ENCODE measurements at places on chromosomes 7 and 10. TPM values are rescaled to one million over a fixed set of nuclear protein-coding genes. Genes with fewer than 3 reads are reported as not detected.

DNA sequence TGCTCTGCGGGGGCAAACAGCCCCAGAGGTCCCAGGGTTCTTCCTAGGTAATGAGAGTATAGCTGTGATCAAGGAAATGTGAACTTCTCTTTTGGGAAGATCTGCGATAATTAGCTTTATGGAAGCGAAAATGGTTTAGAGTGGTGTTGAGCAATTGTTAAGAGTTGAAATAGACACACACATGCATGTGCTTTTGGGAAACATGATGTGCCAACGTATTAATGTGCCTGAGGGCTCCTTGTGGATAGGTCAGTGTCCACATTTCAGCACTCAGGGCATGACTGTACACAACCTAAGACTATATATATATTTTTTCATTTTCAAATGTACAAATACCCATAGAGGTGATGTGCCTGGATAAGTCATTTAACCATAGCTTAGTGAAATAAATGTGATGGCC lies 67.0 kb downstream of the GSDME start:
- DNase-seq: no peak

GRCh38 chr7:28093623-28094232 lies 86.9 kb downstream of the JAZF1 start:
- DNase-seq: peak; percentile 86

GRCh38 chr7:7868572-7868899 lies 100.1 kb upstream of the GLCCI1 start:
- no peak for DNase-seq

GRCh38 chr7:26787701-26788100 lies 76.7 kb downstream of the SKAP2 start:
- DNase-seq: no peak

ZNF727 gene
- total RNA-seq: 0.52 TPM

DNA sequence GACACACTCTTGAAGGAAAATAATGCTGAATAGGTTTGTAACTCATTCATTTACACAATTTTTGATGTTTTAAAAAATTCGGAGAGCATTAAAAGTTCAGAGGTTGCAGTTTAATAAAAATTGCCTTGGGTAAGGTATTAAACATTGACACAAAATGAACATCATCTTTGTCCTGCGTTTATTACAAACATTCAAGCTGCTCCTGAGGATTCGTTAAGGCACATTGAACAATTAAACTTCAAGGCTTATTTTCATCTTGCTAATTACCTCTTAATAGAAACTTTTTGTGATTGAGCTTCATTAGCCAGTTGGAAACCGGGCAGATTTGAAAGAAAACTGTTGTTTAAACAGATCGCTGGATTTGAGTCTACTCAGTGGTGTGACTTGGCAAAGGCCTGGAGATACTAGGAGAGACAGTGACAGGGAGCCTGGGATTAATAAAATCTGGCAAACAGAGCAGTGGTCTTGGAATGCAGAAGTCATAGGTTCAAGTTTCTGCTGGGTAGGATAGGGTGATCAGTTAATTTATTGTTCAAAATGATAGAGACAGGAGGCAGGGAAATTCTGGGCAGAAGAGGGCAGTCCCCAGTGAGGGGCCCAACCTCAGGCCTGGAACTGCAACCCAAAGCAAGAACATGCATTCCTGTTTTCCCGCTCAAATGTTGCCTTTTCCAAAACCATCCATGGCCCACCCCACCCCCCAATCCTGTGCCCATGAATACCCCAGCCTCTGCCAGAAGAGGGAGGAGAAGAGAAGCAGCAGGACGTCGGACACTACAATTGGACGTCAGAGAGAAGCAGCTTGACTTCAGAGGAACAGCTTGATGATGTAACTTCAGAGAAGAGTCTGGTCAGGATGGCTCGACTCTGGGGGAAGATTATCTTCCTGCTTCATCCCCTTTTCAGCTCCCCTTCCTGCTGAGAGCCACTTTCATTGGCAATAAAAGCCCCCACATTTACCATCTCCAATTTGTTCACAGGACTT lies 43.5 kb upstream of the SLC35G1 start:
- DNase-seq: no peak

AMPH gene
- total RNA-seq: not detected

DNA sequence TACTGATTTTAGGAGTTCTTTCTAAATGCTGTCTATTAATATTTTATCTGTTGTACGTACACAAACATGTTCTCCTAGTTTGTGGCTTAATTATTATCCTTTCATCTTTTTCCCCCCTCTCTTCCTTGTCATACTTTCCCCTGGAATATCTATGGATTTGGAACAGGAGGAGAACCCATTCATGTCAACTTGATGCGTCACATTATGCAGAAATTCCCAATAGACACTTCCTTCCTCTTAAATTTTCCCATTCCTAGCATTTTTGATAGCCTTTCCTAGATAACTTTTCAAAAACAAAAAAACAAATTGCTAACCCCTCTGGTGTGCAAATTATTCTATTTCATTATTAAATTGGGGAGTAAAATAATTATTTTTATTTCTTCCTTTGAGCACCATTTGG lies 36.2 kb downstream of the SLC35B4 start:
- DNase-seq: no peak

DNA sequence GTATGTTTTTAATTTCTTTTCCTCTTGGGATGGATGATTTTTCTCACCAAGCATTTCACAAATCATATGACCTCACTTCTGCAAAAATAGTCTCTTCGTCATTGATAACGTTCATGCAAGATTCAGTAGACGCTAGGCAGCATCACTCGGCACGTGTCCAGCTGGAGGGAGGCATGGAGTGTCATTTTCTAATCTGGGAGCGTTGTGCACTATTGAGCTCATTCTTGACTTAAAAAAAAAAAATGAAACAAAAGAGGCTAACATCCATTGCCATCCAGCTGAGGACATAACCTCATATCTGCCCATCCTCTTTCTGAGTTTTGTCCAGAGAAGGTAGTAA lies 56.2 kb downstream of the COL17A1 start:
- DNase-seq: no peak

HSPA12A gene
- 0.05 TPM for total RNA-seq

GRCh38 chr10:77072361-77072835 lies 565.2 kb downstream of the KCNMA1 start:
- no peak for DNase-seq
